ENCODE measurements at places on chromosomes 2 and 18.

- DNase-seq, result no peak
Measured at GRCh38 chr18:21196426-21196825, 45.6 kb upstream of the GREB1L start.

- DNase-seq, result no peak
Measured at GRCh38 chr18:525036-525797, 24.7 kb upstream of the COLEC12 start.

GRCh38 chr2:182668671-182669070 is 47.4 kb upstream of the DNAJC10 start:
- DNase-seq, result no peak

DNA sequence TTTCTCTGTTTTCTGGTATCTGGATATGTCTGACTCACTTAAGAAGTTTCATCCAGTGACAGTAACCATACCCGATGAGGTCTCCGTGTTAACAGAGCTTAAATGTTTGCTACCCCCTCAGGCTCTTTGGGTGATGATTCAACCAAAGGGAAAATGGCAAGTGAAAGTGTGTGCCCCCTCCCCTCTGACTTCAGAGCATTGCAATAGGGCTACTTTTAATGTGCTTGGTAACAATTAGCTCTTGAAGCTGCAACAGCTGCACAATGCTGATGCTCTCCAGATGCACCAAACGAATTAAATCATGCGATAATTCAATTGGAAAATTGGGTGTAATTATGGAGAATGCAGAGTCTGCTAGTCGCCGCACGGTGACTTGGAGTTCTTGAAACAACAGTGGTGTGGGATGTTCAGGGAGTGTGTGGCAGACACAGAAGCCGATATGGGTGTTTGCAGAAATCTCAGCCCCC is 270.7 kb downstream of the ALK start:
- no peak for DNase-seq

DNA sequence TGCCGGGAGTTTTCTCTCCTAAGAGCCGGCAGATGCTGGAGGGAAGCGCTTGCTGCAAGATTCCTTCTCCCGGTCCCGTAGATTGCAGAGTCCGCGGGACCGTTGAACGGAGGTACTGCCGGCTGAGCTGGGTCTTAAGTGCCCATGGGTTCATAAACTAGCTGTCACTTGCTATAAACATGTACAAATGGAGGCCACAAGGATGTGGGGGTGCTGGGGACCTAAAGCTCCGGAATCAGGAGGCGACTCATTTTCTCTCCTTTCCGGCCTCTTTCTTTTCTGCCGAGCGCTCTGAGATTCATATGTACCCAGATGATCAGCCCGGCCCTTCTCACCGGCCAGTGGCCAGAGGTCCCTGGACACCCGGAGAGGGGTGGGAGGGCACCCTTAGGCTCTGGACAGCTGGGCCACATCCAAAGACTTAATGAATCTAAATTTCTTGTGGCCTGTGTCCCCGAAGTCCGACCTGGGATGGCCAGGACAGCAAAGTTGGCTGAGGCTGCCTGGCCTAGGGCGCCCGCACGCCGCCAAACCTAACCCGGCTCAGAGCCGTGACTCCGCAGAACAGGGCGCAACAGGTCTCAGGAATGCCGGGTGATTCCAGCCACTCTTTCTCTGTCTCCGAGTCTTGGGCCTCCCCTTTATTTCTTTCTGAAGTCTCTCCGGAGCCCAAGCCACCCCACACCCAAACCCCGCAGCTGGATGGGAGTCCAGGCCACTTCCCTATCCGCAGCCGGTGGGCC is 2.4 kb upstream of the PAX3 start:
- no peak for DNase-seq

DNA sequence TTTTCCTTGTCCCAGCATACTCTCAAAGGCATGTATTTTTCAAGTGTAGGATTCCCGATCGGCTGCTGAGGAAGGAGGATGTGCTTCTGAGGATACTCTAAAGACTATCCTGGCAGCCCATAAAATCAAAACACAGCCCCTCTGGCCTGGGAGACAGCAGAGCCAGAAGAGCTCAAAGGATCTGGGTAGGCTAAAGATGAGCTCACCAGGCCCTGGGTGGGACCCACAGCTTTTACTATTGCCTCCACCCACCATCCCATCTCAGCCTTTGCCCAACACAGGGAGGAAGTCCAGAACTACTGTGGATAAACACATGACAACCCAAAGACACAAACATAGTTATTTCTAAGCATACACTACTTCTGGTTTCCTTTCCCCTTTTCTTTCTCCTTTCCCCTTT is 79.1 kb upstream of the ZFP36L2 start:
- DNase-seq, result no peak

GRCh38 chr2:240340361-240340761 is 95.1 kb upstream of the GPC1 start:
- DNase-seq, result no peak

GRCh38 chr2:163662141-163662780 is 73.5 kb downstream of the FIGN start:
- DNase-seq, result no peak

DNA sequence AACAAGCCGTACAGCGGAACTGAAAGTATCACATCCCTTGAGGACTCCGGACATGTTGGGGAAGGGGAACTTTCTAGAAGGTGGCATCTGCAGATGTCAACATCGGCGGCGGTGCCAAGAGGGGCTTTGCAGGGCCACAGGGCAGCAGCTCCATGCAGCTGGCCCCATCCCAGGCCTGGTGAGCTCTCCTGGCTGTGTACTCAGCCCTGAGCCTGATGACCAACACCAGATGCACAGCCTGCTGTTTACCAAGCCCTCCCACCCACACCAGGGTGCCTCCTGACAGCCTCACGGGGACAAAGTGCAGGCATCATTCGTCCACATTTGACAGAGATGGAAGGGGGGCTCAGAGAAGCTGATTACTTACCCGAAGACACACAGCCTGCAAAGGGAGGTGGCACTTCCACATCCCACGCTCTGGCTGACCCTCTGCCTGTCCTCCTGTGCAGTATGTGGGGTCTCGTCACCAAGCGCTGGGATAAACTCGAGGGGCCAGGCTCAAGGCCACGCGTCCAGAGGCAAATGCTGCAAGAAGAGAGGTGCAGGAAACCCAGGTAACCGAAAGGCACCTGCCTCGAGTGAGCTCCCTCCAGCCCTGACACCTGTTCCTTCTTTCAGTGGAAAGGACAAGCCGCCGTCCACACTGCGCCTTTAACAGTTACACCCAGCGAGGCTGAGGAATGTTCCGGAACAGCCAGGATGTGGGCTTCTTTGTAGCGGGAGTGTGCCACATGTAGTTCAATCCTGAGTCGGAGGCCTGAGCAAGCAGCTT is 69.0 kb upstream of the ASAP2 start:
- no peak for DNase-seq

DNA sequence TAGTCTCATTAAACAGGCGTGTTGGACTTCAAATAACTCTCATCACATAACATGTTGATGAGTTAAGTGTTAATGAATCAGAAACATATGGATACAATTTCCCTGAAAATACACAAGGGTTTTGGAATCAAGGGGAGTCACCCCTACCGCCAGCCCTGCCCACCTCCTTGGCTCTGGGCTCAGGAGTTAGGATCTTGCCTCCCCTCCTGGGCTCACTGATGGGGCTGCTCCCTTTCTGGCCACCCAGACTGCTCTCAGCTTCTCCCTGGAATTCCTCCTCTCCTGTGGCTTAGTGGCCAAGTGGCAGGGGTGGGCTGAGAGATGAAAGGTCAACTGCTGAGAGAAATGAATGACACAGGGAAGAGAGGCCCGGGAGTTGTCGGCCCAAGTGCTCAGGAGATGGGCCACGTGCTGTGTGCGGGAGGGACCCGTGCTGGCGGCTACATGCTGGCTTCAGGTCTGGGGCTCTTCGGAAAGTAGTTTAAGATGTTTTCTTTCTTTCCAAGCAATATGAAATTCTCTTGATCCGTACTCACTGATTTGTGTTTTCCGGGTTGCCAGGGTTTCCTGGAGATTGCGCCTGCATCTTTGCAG is 55.8 kb upstream of the TNP1 start:
- DNase-seq, result no peak

DNA sequence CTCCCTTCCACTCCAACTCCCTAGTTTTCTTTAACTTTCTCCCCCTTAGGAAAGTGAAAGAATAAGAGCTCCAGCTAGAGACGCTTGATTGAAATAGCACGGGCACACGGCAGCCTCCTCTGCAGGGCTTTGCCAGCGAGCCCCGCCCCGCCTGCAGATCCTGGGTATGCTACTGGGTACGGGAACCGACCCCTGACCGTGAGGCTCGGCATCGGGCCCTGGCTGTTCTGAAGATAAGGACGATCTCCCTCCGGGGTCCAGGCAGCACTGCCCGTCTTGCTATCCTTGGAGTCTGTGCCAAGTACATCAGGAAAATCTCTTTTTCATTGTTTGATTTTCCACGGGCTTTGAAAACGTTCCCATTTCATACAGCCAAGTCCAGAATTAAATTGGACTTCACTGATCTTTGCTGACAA is 284.5 kb downstream of the MTX2 start:
- peak; percentile 82 for DNase-seq

GRCh38 chr2:186695081-186695756 is 1.4 kb downstream of the FAM171B start:
- no peak for DNase-seq

DNA sequence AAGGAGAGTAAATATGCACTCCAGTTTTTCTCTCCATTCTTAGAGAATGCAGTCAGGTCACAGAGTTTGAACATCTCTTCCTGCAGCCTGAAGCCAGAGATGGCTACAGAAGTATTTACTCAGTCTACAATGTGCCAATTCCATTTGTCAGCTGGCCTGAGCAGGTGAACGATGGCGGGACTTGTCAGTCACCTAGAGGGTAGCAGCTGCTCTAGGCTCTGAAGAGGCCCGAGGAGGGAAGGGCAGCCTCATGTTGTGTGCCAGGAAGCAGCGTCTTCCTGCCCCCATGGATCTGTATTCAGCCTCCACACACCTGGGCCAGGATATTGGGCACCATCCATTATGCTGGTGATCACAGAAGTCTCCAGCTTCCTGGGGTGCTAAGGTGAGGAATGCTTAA is 316.7 kb upstream of the CHAC2 start:
- DNase-seq, result no peak

- no peak for DNase-seq
Measured at GRCh38 chr2:158297606-158298005, 158.9 kb downstream of the CCDC148 start.

DNA sequence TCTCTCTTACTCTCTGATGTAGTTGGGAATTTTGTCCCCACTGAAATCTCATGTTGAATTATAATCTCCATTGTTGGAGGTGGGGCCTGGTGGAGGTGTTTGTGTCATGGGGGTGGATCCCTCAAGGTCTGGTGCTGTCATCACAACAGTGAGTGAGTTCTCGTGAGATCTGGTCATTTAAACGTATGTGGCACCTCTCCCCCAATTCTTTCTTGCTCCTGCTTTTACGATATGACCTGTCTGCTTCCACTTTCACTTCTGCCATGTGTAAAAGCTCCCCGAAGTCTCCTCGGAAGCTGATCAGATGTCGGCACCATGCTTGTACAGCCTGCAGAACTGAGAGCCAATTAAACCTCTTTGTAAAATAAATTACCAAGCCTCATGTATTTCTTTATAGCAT is 337.8 kb upstream of the CDH2 start:
- DNase-seq, result no peak

DNA sequence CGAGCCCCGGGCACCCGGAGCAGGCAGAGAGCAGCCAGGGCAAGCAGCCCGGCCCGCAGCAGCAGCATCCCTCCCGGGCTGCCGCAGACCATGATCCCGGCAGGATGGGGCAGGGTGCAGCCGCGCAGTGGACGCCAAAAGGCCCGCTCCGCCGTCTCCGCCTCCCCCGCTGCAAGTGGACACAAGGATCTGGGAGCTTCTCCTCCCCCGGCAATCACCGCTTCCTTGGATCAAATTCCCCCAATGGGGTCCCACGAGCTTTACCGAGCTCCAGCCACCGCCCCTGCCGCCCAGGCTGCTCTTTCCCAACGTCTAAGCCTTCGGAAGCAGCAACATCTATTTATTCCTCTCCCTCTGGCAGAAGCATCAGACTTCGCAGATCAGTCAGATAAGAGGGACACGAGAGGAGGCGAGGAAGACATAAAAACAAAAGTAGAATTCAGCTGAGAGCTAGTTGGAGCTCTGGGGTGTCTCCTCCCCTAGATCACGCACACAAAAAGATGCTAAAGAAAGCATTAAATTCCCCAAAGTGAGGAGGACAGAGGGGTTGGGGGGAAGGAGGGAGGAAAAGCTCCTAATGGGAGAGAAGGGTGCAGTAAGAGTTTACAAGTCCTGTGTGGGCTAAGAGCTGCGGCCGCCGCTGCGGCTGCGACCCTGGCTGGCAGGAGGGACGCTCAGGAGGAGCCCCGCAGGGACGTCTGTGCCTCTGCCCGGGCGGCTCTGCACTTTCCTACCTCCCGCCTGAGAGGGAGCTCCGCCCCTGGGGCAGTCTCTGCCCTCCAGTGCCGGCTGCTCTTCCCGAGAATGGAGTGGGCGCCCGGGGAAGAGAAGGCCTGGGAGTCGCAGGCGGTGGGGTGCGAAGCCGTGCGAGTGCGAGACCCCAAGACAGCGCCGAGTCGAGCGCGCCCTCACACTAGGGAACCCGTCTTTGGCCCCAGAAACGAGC is at the start of gene FRZB:
FRZB (minus strand) TSS at position 177 of the 946 bp plus-strand sequence; CDS start at position 92, 85 bp downstream.
- peak; percentile 51 for DNase-seq

- no peak for DNase-seq
Measured at GRCh38 chr2:16952805-16953204, 287.2 kb upstream of the CYRIA start.

All from left lobe of liver (tissue), 2 donors.